Right forelimb (tissue), 1 donor: ENCODE measurements at places on chromosomes 2 and 18.
A peak's percentile ranks its signal among the peaks of the same experiment; 100 is the strongest.

GRCh38 chr2:61604433-61604832 lies 66.3 kb upstream of the XPO1 start:
- no peak for DNase-seq

DNA sequence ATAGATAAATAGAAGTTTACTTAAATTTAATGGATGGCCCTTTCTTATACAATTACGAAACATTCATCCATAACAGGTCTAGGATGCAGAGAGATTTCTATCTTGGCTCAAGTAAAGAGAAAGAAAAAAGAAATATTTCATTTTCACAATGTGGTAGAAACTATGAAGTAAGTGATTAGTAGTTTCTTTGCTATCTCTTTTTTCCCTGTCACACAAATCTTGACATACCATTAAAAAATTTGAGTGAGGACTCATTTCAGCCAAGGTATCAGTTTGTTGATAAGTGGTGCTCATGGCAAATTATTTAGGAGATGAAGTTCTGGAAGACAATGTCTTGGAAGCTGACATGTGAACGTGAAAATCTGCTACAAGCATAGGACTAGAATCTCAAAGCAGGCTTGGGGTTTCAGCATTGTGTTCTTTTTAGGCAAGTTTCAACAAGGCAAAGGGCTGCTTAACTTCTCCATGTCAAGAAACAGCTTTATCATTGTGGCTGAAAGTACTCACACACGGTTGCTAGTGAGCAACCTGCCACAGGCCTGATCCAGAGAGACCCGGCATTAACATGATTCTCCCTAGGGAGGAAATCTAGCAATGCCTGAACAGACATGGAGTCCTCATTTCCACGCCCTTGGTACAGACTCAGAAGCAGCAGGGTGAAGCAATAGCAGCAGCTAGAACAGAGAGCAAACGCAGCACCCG lies 414.6 kb downstream of the DLGAP1 start:
- DNase-seq = no peak

- no peak for DNase-seq
Observed at GRCh38 chr2:46171996-46172546, 125.1 kb upstream of the EPAS1 start.

DNA sequence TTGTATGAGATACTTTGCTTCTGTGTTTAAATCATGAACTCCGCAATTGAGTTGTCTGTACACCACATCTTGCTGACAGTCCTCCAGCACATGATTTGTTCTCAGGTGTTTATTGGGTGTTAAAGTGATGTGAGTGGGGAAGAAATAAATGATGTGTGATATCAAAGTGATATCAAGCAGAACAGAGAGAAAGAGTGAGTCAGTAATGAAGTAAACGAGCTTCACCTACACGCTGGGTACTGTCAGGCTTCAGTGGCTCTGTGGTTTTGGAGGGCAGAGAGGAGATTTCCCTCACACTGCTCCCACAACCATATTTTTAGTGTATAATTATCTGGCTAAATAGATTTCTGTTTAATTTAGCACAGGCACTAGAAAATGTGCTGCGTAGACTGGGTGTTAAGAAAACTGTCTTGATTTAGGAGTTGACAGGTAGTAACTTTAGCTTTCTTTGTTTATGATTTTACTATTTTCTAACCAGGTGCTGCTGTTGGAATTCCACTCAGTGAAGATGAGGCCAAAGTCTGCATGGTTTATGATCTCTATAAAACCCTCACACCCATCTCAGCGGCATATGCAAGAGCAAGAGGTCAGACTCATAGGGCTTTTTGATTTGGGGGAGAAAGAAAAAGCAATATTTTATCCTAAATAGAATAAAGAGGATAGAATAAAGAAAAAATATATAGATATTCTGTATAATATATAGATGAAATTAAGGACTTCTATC lies 21.2 kb downstream of the ATIC start:
- no peak for DNase-seq

DNA sequence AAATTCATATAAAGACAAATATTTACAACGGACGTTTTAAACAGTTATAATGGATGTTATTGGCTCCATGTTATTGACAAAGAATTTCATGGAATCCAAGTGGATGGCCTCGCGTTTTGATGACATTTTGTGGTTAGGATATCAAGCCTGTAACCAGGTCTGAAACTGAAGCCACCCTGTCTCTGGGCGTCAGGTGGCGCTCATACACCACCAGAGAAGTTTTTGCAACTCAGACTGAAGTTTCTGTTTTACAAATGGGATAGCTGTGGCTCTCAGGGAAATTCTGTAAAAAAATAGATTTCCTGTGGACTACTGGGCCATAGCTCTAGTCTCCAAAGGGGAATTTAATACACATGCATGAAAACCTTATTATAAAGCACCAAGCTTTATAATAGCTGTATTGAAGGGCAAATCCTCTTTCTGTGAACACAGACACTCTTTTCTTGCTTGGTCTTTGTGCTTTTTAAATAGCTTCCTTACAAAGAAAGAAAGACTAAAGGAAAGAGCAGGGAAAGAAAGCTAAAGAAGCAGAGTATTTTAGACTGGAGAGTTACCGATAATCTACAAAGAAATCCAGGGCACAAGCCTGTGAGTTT lies 86.7 kb downstream of the C18orf54 start:
- DNase-seq = peak; percentile 73
